Esophagus mucosa (tissue), 1 donor: ENCODE measurements at places on chromosomes 6 and 20. TPM values are rescaled to one million over a fixed set of nuclear protein-coding genes. Genes with fewer than 3 reads are reported as not detected.

The TTBK1 gene
- not detected for total RNA-seq

The NELFE gene
- 57.7 TPM for total RNA-seq

The CTSZ gene
- total RNA-seq = 23.8 TPM

The MDN1 gene
- total RNA-seq = 21.6 TPM

The ARMC2 gene
- total RNA-seq = 2.0 TPM

The CD109 gene
- total RNA-seq = 60.2 TPM

The DOK5 gene
- total RNA-seq = 0.12 TPM

The GPLD1 gene
- total RNA-seq = 1.4 TPM

The ANKRD6 gene
- 9.9 TPM for total RNA-seq

The GPX5 gene
- not detected for total RNA-seq

The KIF13A gene
- 16.5 TPM for total RNA-seq

The ADAM33 gene
- 2.5 TPM for total RNA-seq

The TFB1M gene
- total RNA-seq = 16.3 TPM

The THEMIS gene
- total RNA-seq = 0.16 TPM

The PCSK2 gene
- 0.12 TPM for total RNA-seq

The GRM1 gene
- not detected for total RNA-seq

The BMP5 gene
- 0.08 TPM for total RNA-seq

The XPO5 gene
- 36.5 TPM for total RNA-seq
